ENCODE measurements at places on chromosomes 7 and 10. TPM values are rescaled to one million over a fixed set of nuclear protein-coding genes. Genes with fewer than 3 reads are reported as not detected.

AMPH gene
- 2.8 TPM for total RNA-seq

GRM3 gene
- not detected for total RNA-seq

KEL gene
- not detected for total RNA-seq

ATP6V0A4 gene
- not detected for total RNA-seq

HYAL4 gene
- total RNA-seq = not detected

NAT16 gene
- total RNA-seq = not detected

SPAG6 gene
- not detected for total RNA-seq

UPK3B gene
- total RNA-seq = not detected

GJD4 gene
- not detected for total RNA-seq

TACC2 gene
- total RNA-seq = 6.9 TPM

Measured in epithelial cell of alveolus of lung (primary cell).